Left lobe of liver (tissue), 2 donors: ENCODE measurements at places on chromosomes 1 and 21.

GRCh38 chr1:213274140-213274539 is 223.1 kb downstream of the RPS6KC1 start:
- DNase-seq = no peak

GRCh38 chr1:22530715-22531114 is 32.6 kb upstream of the EPHA8 start:
- no peak for DNase-seq

GRCh38 chr1:109252167-109252892 is 3.0 kb downstream of the CELSR2 start:
- no peak for DNase-seq

- no peak for DNase-seq
Observed at GRCh38 chr1:214205053-214205452, 75.9 kb upstream of the SMYD2 start.

DNA sequence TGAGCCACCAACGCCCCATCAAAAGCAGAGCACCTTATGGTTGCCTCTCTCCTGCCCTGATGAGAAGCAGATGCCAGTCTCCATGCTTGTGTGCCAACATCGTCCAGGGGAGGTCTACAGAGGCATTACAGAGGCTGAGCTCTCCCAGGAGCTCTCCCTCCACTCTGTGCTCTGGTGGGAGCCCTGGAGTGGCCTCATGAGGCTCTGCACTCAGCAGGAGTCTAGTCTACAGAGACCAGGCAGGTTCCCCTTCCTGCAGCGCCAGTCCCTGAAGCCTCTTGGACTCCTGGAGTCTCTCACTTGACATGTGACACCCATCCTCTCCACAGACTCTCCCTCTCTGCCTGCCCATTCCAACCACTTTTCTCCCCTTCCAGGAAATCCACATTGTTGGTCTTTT is 3.4 kb downstream of the DCST1 start:
- no peak for DNase-seq
